Kidney capillary endothelial cell (primary cell): ENCODE measurements at places on chromosomes 12 and 14.

DNA sequence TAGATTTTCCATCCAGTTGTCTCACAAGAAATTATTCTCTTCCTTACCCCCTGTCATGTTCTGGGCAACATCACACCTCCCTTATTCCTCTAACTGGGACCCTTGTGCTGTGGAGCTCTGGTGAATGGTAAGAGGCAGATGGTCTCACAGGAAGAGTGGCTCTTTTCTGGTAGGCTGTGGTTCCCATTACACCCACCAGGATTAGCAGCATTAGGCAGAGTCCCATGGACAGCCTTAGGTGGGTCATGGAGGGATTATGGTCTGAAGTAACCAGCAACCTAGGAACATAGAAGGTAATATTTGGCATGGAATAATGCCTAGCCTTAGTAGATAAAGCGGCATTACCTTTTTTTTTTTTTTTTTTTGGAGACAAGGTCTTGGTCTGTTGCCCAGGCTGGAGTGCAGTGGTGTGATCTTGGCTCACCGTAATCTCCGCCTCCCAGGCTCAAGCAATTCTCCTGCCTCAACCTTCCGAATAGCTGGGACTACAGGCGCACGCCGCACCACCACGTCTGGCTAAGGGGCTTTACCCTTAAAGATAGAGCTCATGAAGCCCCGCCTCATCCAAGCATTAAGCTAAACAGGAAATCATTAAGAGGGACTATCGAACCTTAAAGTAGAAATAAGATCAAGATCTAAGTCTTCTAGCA, 4.0 kb downstream of the C14orf119 start:
- DNase-seq, result no peak

GRCh38 chr12:4169959-4170358, 103.6 kb upstream of the CCND2 start:
- DNase-seq, result no peak

GRCh38 chr12:122982963-122983788, 2.7 kb downstream of the ARL6IP4 start:
- DNase-seq, result no peak

DNA sequence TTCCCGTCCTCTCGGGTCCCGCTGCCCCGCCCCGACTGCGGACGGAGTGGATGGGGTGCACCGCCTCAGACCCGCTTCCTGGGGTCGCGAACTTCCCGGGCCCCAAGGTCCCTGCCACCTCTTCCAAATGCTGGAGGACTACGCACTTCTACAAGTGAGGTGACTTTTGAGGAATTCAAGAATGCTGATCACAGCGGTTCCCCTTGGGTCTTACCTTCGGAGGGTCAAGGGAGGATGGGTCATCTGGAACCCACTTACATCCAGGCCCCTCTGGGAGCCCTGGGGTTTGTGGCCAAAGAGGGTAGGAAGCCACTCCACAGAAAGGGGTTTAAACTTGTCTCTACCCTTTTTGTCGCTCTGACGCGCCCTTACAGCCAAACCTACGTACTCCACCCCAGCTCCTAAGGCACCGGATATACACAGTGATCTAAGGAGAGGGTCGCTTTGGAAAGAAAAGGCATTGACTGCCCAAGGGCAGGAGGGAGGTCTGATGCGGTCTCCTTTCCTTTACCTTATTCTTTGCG, 532 bp upstream of the PRKD1 start:
- no peak for DNase-seq

DNA sequence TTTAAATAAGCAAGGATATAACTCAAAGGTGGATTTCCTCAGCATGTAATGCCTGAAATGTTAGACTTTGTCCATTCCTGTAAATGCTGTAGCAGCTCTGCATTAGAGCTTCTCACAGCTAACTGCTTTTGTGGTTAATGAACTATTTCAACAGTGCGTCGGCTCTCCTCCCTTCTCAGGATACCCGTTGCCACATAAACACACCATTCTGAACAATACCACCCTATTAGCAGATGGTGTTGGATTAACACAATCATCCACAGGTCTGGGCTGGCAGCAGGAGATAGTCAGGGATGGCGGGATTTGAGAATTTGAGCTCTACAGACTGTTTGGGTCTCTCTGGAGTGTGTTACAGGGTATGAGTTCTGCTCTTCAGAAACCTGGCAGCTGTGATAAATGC, 33.5 kb upstream of the C12orf42 start:
- DNase-seq, result no peak

GRCh38 chr12:17511369-17511768, 578.6 kb downstream of the RERGL start:
- no peak for DNase-seq

- DNase-seq, result no peak
Observed at GRCh38 chr12:27261866-27262265, 17.8 kb downstream of the STK38L start.

DNA sequence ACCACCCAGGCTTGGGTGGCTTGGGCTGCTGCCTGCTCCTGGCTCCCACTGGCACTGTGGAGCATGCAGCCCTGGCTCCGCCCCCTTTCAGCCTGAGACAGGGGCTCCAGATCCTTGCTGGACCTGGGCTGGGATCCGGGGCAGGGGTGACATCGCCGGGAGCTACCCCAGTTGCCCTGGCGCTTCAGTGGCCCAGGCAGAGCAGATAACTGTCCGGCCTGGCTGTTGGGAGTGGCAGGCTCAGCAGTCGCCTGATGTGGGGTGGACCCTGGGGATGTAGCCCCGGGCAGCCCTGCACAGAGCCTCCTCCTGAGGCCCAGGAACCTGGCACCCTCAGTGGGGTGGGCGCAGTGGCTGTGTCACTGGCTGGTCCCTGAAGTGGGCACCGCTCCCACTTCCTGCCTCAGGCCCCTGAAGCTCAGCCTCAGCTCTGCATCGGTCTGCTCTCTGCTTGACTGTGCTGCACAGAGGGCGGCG, 57.9 kb downstream of the FUT8 start:
- DNase-seq, result no peak

DNA sequence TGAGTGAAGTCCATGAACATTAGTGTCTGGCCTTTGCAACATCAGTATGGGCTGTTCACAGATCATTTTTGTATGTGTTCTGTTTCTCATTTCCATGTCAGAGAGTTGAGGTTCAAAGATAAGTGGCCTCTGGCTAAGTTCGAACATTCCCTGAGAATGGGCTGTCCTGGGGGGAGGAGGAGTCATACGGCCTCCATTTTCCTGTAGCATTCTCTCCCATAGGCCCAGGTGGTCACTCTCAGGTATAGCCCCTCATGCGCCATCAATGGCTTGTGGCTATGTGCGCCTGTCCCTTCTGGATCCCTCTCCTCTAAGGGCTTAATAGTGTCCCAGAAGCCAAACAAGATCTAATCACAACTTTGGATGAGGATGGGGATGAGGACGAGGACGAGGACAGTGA, 165.0 kb downstream of the PAX9 start:
- DNase-seq, result no peak

DNA sequence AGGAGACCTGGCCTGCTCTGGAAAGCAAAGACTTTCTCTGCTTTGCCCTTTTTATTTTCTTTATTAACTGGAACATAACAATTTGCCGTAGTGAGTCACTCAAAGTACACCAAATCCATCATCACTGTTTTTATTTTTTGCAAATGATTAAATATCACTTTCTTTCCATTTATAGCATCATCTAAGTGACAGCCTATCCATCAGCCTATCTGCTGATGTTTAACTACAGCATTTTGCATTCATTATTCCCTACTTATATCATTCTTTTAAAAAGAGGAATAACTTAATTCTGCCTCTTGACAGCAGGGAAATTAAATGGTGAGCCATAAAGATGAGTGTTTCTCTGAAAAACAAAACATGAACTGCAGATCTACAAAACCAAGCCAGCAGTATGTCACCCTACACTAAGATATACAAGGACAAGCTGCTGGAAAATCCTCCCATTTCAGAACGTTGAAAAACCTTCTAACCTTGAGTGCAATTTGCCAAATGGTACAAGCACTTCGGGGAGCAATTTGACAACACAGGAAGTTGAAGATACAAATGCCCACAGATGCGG, 821.3 kb upstream of the TMEM132C start:
- DNase-seq, result no peak

GRCh38 chr12:88144037-88144436, 1.9 kb downstream of the TMTC3 start:
- DNase-seq, result no peak

- DNase-seq, result no peak
Observed at GRCh38 chr12:119666226-119666795, 1.6 kb upstream of the PRKAB1 start.

GRCh38 chr12:100359822-100360221, 2.9 kb downstream of the SLC17A8 start:
- DNase-seq, result no peak

DNA sequence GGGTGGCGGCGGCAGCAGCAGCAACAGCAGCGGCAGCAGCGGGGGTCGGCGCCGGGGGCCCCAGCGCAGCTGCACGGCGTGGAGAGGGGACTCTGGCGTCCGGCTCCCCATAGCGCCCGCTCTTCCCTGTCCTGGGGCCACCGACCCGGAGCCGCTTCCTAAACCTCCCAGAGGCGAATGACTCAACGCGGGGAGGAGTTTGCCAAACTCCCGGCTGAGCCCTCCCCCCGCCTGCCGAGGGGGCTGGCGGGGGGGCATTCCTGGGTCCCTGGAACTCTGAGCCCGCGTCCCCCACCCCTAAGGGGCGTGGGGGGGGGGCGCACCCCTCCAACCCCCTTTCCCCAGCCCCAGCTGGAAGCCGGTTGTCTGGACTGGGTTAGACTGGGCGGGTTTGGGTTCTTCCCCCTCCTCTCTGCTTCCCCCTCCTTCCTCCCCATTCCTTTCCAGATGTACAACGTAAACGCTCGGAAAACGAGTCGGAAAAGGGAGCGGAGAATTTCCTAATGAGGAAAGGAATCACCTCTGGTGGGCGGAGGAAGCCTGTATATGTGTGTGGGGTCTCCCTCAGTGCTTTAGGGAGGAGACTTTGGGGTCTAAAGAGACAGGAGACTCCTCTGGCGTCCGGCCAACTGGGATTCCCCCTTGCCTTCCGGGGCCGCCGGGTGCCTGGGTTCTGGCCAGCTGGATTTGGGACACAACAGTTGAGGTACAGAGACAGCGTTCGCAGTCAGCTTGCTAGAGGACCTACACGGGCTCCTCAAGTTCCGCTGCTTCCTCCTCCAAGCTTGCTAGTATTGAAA, at the start of gene ITGA5:
TSS of gene ITGA5 (minus strand) at position 179 of the 800 bp plus-strand sequence. CDS start at position 111, 68 bp downstream.
- no peak for DNase-seq

GRCh38 chr12:52425466-52425865, 8.7 kb downstream of the KRT75 start:
- DNase-seq, result no peak

- no peak for DNase-seq
Observed at GRCh38 chr14:87278415-87278814, 714.6 kb downstream of the GALC start.

DNA sequence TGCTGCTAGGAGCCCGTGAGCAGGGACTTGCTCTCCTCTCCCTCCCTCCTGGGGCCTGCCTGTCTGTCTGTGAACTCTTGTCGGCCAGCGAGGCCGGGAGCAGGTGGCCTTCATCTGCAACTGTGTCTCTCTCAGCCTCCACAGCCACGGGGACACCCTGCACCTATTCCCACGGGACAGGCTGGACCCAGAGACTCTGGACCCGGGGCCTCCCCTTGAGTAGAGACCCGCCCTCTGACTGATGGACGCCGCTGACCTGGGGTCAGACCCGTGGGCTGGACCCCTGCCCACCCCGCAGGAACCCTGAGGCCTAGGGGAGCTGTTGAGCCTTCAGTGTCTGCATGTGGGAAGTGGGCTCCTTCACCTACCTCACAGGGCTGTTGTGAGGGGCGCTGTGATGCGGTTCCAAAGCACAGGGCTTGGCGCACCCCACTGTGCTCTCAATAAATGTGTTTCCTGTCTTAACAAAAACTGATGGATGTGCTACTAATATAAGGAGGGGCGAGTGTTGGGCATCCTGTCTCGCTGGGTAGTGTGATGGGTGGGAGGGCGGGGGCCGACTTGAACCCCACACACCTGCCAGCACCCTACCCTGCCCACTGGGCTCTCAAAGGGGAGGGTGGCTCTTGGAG, 34.8 kb downstream of the MEG3 start:
- no peak for DNase-seq

- DNase-seq, result no peak
Observed at GRCh38 chr12:132236930-132237771, 92.2 kb downstream of the GALNT9 start.

DNA sequence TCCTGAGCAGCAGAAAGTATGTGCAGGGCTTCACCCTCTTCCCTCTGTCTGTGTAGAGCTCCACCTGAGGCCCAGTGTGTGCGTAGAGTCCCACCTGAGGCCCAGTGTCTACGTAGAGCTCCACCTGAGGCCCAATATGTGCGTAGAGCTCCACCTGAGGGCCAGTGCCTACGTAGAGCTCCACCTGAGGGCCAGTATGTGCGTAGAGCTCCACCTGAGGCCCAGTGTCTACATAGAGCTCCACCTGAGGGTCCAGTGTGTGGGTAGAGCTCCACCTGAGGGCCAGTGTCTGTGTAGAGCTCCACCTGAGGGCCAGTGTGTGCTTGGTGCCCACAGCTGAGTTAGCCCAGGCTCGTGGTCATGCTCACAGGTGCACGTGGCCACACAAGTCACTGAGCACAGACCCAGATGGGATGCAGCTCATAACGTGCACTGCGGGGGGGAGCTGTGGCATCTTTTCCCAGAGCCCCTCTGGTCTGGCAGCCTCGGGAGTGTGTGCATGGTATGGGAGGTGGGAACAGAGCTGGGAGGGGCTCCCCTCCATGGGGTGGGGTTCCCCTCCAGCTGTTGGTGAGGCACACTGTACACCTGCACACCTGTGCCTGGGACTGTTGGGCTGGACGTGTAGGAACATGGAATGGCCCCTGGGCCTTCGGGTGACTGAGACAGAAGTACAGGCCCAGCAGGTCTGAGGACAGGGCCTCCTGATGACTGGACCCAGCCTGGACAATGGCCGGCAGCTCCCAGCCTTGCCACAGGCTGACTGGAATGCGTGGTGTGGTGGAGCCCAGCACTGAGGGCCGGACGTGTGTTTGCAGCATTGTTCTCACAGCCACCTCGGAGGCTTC, 20.1 kb downstream of the PACS2 start:
- no peak for DNase-seq

DNA sequence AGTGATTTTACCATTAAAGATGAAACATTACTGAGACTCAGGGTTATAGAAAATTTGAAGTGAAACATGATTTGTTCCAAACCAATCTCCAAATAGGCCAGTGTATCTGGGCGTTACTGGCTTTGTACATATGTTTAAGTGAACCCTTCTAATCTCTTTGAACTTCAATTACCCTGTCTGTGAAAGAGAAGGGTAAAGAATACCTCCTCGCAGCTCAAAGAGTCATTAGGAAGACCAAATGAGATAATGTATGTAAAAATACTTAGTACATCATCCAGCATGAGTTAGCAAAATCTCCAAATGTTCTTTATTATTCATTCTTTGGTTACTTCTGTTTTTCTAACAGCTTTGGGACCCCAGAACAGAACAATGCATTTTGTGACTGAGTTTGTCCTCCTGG, at the start of gene OR11H6:
TSS of gene OR11H6 (plus strand) at position 301 of the 400 bp plus-strand sequence. CDS start at position 301, 0 bp downstream.
- no peak for DNase-seq
